Endodermal cell (in vitro differentiated cells): ENCODE measurements at places on chromosomes 1 and 21.

- H3K4me3 ChIP-seq, result no peak overlapping the region
- no peaks in the 10 kb centered on the region for H3K36me3 ChIP-seq
- no peak overlapping the region for H3K27ac ChIP-seq
- no peaks in the 10 kb centered on the region for H3K27me3 ChIP-seq
Measured at GRCh38 chr1:17393230-17393629, 21.2 kb downstream of the PADI6 start.

- peaks cover 24% of the 10 kb centered on the region for H3K4me1 ChIP-seq
- H3K36me3 ChIP-seq, result peaks cover 14% of the 10 kb centered on the region
- H3K27me3 ChIP-seq, result peaks cover 21% of the 10 kb centered on the region
- H3K27ac ChIP-seq, result peak overlapping the region; percentile 87
- peak overlapping the region; percentile 96 for H3K4me3 ChIP-seq
Measured at GRCh38 chr1:212608959-212609700, 569 bp downstream of the ATF3 start.

- no peaks in the 10 kb centered on the region for H3K36me3 ChIP-seq
- no peak for DNase-seq
- H3K27ac ChIP-seq, result no peak overlapping the region
- H3K27me3 ChIP-seq, result no peaks in the 10 kb centered on the region
- no peak overlapping the region for H3K4me3 ChIP-seq
Measured at GRCh38 chr1:69121723-69122122, 446.0 kb upstream of the LRRC7 start.

GRCh38 chr21:16159213-16159970, 429.6 kb downstream of the USP25 start:
- H3K27me3 ChIP-seq, result no peaks in the 10 kb centered on the region
- H3K36me3 ChIP-seq, result no peaks in the 10 kb centered on the region
- DNase-seq, result no peak
- no peak overlapping the region for H3K27ac ChIP-seq

DNA sequence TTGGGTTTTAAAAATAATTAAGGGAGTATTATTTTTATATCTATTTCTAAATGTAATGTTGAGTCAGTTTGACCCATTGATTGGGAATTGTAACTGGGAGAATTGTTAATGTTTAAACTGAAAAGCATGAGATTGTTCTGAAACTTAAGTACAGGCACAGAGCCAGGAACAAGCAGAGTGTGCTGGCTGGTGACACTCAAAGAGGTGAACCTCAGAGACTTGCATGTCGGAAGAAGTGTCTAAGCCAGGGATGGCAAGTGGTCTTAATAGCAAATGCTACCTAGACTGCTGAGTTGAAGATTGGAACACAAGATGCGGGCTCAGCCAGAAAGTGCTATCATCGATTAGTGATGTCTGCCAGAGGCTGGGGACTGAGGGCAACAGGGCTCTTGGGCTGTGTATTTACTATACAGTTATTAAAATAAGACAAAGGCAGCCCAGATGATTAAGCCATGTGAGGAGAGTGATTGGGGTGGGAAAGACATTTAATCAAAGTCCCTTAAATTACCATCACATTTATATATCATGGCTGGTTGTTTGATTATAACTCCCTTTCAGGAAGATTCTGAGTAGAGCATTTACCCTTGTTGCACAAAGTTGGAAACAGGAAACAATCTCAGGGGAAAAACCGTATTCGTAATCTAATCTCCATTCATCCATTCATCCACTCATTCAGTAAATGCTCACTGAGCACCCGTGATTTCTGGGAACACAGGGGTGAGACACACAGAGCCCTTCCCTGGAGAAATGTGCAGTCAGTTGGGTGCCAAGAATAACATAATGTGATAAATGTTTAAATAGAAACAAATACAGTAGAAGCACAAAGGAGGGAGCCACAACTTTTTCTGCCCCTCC, 42.8 kb downstream of the C8A start:
- peak; percentile 25 for DNase-seq
- no peaks in the 10 kb centered on the region for H3K4me1 ChIP-seq
- H3K36me3 ChIP-seq, result no peaks in the 10 kb centered on the region
- no peak overlapping the region for H3K27ac ChIP-seq
- peaks cover 5% of the 10 kb centered on the region for H3K27me3 ChIP-seq

GRCh38 chr1:24910751-24911650, 19.1 kb downstream of the RUNX3 start:
- no peak overlapping the region for H3K4me3 ChIP-seq
- no peak overlapping the region for H3K27ac ChIP-seq
- H3K4me1 ChIP-seq, result no peaks in the 10 kb centered on the region
- no peaks in the 10 kb centered on the region for H3K27me3 ChIP-seq
- H3K36me3 ChIP-seq, result no peaks in the 10 kb centered on the region
- DNase-seq, result no peak

DNA sequence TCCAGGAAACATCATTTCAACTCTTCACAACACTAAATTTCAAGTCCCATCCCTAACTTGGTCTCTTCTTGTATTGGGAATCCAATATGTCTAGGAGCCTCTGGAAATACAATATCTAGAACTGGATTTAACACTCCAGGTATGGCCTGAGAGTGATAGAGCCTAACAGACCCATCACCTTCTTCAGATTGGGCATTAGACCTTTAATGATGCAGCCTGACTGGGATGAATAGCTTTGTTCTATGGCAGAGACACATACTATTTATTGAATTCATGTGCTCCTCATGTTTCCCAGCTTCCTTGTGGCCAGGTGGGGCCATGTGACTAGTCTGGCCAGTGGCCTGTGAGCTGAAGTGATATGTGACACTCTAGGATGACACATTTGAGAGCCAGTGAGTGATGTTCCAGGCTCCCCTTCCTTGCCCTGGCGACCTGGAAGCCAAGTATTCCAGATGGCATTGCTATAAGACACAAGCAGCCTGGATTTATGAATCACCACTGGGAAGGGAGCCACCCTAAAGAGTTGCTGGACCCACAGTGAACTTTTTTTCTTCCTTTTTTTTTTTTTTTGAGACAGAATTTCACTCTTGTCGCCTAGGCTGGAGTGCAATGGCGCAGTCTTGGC, 31.0 kb upstream of the POU3F1 start:
- no peak overlapping the region for H3K27ac ChIP-seq
- no peaks in the 10 kb centered on the region for H3K4me1 ChIP-seq
- no peaks in the 10 kb centered on the region for H3K27me3 ChIP-seq
- H3K4me3 ChIP-seq, result no peak overlapping the region
- no peaks in the 10 kb centered on the region for H3K36me3 ChIP-seq
- no peak for DNase-seq

GRCh38 chr1:65255656-65256050, 53.7 kb upstream of the DNAJC6 start:
- no peak overlapping the region for H3K27ac ChIP-seq
- peak overlapping the region; percentile 98 for H3K4me3 ChIP-seq
- peak; percentile 51 for DNase-seq
- H3K27me3 ChIP-seq, result no peaks in the 10 kb centered on the region
- H3K36me3 ChIP-seq, result peaks cover 7% of the 10 kb centered on the region

GRCh38 chr21:32597205-32597604, 11.9 kb upstream of the TCP10L start:
- H3K27ac ChIP-seq, result no peak overlapping the region
- H3K4me1 ChIP-seq, result no peaks in the 10 kb centered on the region
- no peak overlapping the region for H3K4me3 ChIP-seq
- H3K36me3 ChIP-seq, result peaks cover 32% of the 10 kb centered on the region
- no peak for DNase-seq

- no peak overlapping the region for H3K27ac ChIP-seq
- H3K4me3 ChIP-seq, result no peak overlapping the region
- H3K27me3 ChIP-seq, result no peaks in the 10 kb centered on the region
- H3K4me1 ChIP-seq, result no peaks in the 10 kb centered on the region
Measured at GRCh38 chr1:200072636-200073285, 45.3 kb downstream of the NR5A2 start.

DNA sequence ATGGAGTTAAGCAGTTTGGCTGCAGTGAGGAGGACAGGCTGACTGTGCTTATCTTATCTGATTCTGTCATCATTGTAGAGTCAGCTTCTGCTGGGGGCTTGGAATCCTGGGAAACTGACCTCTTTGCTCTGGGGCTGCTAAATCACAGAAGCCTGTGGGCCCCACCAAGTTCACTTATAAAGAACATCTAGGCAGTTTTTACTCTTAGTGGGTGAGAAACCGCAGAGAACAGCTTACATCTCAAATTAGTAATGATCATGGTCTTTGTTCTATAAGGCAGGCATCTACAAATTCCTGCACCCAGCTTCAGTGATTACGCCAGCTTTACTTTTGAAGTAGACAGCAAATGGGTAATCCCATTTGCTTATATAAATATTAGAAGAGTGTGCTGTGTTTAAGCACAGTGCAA, 75.7 kb downstream of the ZC3H11B start:
- no peaks in the 10 kb centered on the region for H3K27me3 ChIP-seq
- no peak for DNase-seq
- no peaks in the 10 kb centered on the region for H3K36me3 ChIP-seq
- no peak overlapping the region for H3K27ac ChIP-seq
- H3K4me1 ChIP-seq, result peaks cover 3% of the 10 kb centered on the region
